ENCODE measurements at places on chromosomes 1 and 21.

- no peak for DNase-seq
Measured at GRCh38 chr1:156543066-156543465, 29.3 kb downstream of the IQGAP3 start.

DNA sequence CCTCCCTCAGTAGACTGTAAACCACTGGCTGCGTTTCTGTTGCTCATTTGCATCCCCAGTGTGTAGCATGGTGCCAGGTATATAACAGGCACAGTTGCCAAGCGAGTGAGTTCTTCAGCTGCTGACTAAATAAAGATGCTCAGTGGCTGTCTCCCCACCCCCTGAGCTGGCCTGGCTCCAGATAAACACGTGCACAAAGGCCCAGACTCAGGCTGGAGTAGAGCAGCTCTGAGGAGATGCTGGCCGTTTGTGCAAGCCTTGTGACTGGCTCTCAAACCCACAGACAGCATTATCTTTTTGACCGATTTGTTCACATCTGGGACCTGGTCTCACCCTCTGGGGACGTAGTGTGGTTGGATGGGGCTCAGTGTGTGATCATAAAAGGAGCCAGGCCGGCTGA, 7.1 kb downstream of the CHRNB2 start:
- DNase-seq, result no peak

DNA sequence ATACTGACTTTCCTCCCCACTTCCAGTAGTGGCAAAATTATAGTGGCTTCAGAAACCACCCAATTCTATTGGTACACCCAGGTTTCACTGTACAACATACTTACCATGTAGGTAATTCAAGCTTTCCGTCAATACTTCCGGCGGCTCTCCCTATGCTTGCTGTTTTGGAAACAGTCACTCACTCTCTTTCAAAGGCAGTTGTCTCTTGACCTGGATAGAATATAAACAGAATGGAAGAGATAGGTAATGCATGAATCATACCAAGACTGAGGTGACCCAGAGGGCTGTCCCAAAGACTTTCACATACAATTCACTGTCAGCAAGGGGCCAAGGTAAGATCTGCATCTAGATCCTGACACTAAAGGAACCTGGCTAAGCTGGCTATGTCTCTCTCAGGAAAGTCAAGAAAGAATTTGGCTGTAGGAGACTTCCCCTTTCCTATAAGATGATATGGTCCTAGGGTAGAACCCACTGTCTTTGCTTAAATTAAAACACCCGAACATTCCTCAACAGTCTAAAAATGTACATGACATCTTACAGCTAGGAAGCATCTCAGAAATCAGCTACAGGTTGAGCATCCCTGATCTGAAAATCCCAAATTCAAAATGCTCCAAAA, 59.6 kb downstream of the LUZP1 start:
- DNase-seq, result no peak

- DNase-seq, result no peak
Measured at GRCh38 chr1:219120624-219121544, 52.8 kb upstream of the LYPLAL1 start.

DNA sequence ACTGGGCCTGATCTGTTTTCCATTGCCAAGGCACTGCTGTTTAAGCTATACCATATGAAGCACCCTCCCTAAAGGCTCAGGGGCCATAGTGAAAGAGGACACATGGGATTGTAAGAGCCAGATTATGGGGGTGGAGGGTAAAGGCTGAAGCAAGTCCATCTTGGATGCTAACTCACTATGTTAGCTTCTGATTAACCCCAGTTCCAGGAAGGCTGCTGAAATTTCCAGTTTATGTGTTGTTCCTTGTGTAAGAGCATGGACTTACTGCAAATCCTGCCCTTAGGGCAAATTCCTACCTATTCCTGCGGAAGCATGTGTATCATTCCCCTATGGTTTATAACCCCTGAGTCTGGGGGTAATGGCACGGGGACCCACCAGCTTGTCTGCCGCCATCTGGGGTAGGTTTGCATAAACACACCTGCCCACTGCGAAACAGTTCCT, 91.8 kb upstream of the SERBP1 start:
- no peak for DNase-seq

DNA sequence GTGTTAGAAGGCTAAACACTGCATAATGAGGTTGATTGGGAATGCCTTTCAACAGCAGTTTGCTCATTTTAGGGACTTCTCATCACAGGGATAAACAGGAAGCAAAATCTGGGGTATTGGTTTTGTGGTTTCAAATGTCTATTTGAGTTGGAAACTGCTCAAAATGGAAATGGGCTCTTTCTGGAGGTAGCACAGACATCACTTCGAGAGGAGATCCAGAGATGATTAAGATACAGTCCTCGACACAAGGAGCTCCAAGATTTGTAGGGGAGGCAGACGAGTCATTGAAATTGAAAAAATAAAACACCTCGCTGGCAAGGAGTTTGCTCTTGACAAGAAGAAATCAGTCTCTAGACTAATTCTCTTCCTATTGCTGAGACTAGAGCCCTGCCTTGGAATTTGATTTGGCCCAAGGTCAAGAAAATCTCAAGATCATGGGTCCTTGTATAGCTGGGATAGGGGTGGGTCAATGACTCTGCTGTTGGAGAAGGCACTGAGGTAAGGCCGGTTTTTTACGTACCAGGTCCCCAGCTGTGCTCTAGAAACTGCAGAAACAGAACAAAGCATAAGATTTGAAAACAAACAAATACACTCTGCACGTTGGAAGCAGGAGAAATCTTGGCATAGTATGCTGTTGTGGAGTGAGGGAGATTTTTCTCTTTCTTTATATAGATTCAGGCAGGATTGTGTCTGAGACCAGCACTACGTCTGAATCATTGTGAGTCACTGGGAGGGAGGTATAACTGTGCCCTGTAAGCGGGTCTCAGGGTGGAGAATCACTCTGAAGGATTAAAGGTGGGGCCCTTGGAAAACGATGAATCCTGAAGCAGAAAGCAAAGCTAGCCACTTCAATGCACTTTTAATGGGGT, 17.7 kb upstream of the KLHDC8A start:
- no peak for DNase-seq

- no peak for DNase-seq
Measured at GRCh38 chr1:9181990-9182783, 52.4 kb upstream of the H6PD start.
